MM.1S (cell line): ENCODE measurements at places on chromosomes 7 and 10.

DNA sequence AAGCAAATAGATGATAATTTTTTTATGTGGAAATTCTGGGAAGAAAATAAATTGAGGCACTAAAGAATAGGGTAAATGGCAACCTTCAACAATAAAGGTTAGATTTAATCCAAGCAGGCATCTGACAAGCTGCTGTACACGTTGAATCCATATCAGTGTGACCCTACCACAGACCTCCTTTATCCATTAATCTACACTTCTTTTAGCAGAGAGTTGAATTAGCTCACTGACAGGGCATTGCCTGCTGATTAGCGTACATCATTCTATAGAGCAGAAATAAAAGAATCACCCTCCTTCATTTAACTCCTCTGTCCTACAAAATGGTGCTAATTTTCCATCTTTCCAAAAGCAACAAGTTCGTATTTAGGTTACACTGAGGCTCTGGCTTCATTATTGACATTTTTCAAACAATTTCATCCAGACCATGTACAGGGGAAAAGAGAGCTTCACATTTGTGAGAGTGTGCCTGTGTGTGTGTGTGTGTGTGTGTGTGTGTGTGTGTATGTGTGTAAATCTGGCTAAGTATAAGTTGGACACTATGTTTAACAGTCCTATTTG, 356.0 kb downstream of the TFEC start:
- DNase-seq, result no peak

DNA sequence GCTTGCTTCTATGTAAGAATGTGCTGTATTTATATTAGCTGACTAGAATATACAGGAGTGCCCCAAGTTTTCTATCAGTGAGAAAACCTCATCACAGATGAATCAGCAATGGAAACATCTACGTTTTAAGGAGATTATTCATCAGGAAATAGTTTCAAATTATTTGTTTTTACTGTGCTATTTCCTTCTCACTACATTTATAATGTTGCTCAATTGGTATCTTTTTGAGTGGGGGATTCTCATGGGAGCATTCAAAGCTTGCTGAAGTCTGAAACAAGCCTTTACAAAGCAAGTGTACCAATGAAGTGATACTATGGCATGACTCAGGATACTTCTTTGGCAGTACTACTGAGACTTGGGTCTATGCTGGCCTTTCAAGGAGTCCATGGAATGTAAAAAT, 191.1 kb upstream of the SLC26A5 start:
- DNase-seq, result no peak

- no peak for DNase-seq
These were observed 45.9 kb downstream of the SGMS1 start for GRCh38 chr10:50577681-50578350.

DNA sequence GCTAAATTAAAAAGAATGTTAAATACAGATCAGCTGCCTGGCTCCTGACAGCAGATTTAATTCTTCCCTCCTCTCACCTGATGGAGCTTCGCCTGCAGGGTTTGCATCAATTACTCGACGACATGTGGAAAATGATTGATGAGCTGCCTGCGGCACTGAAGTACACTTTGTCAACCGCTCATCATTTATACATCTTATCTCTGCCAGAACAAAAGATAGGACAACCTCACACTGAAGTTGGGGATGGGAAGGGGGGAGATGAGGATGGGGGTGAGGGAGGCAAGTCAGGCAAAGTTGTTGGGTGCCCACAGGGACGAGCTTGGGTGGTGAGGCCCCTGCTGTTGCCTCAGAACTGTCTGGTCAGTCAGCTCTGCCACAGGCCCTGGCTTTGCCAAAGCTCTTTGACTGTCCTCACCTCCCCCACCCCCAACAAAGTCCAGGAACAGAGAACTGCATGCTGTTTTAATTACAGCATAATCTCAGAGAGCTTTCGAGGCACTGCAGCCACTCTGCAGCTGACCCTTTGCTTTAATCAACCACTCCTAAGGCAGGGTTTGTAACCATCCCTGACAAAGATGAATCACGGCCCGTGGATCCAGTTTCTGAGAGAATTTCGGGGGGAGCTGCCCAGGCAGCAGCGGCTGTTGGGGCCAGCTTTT, 702.3 kb downstream of the LRMDA start:
- DNase-seq, result no peak

- no peak for DNase-seq
These were observed 95.8 kb upstream of the SH2B2 start for GRCh38 chr7:102190776-102191350.

GRCh38 chr7:35701287-35701900, 6.5 kb upstream of the HERPUD2 start:
- peak; percentile 22 for DNase-seq
